A673 (cell line): ENCODE measurements at places on chromosomes 16 and 17. TPM values are rescaled to one million over a fixed set of nuclear protein-coding genes. Genes with fewer than 3 reads are reported as not detected.
A peak's percentile ranks its signal among the peaks of the same experiment; 100 is the strongest.

GRCh38 chr17:59234631-59235030, 14.3 kb downstream of the GDPD1 start:
- no peak overlapping the region for H3K27ac ChIP-seq
- no peak for DNase-seq
- H3K4me1 ChIP-seq: no peaks in the 10 kb centered on the region
- H3K4me3 ChIP-seq: no peak overlapping the region

GRCh38 chr16:31177136-31177535, 2.8 kb upstream of the FUS start:
- H3K36me3 ChIP-seq: peaks cover 14% of the 10 kb centered on the region
- H3K4me1 ChIP-seq: no peaks in the 10 kb centered on the region
- DNase-seq: no peak
- no peak overlapping the region for H3K27ac ChIP-seq
- no peak overlapping the region for H3K4me3 ChIP-seq

GRCh38 chr17:17523001-17523730, 27.0 kb upstream of the RASD1 start:
- no peaks in the 10 kb centered on the region for H3K36me3 ChIP-seq
- peak; percentile 53 for DNase-seq
- H3K4me3 ChIP-seq: no peak overlapping the region
- H3K27ac ChIP-seq: peak overlapping the region; percentile 29

GRCh38 chr17:65366102-65366844, 195.2 kb downstream of the AXIN2 start:
- no peak overlapping the region for H3K4me3 ChIP-seq
- peak overlapping the region; percentile 87 for H3K27ac ChIP-seq
- peak; percentile 84 for DNase-seq
- peaks cover 29% of the 10 kb centered on the region for H3K4me1 ChIP-seq

The FMNL1 gene
- total RNA-seq: 1.0 and 1.4 TPM in 2 replicates

The KREMEN2 gene
- 0.49 and 1.6 TPM in 2 replicates for total RNA-seq
